Stimulated activated naive CD8-positive, alpha-beta T cell treated with anti-CD3 and anti-CD28 coated beads, Interleukin-15, amount 100 ng/mL, for 72 hours (primary cell): ENCODE measurements at places on chromosomes 1 and 21.

DNA sequence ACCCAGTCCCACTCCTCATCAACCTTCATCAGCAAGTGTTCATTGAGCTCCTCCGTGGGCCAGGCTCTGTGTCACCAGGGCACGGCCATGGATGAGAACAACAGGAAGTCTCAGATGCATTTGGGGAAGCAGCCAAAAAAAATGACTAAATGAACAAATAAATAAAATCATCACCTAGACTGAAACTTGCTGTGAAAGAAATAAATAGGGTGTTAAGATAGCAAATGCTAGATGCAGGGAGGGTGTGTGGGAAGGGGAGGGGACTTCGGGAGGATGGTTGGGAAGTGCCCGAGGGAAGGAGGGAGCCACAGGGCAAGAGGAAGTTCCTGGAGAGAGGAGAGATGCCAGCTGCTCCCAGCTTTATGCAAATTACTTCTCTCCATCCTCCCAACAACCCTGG lies 696.7 kb downstream of the PTPRU start:
- DNase-seq = no peak

DNA sequence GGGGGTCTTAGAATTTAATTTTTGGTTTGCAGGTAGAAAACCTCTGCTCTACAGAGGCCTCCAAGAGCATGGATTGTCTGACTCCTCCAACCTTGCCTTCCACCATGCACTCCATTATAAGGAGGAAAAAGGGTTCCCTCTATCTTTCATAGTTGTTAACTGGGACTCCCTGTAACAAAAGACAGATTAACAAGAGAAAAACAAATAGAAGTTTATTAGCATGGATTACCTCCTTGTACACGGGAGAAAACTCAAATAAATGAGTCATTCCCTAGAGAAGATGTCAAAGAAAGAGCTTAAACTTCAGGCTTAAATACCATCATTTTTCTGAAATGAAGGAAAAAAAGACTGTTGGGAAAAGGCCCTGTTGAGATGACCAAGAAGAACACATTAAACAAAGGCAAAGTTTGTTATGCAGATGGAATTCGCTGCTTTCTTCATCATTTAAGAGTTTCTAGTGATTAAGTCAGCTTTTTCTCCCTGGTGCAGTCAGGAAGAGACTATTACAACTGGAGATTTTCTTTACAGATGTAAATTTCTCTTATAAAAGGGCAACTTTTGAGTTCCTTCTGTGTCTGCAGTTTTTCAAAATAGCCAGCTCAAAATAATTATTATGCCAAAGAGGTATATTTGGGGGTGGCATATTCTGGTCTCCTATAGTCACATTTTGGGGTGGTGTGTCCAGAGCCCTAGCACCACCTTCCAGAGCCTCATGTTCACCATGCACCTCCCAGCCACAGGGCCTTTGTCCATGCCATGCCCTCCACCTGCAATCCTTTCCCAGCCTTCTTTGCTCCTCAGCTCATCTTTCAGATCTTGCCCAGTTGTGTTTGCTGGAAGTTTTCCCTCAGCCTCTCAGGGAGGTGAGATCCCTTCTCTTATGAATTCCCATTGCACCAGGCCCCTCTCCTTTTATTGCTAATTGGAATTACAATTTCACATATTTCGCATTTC lies 63.1 kb upstream of the KLHDC7A start:
- no peak for DNase-seq

GRCh38 chr1:2956576-2956975 lies 64.7 kb upstream of the ACTRT2 start:
- no peak for DNase-seq

- no peak for DNase-seq
Measured at GRCh38 chr1:246769306-246769705, 45.1 kb downstream of the SCCPDH start.

DNA sequence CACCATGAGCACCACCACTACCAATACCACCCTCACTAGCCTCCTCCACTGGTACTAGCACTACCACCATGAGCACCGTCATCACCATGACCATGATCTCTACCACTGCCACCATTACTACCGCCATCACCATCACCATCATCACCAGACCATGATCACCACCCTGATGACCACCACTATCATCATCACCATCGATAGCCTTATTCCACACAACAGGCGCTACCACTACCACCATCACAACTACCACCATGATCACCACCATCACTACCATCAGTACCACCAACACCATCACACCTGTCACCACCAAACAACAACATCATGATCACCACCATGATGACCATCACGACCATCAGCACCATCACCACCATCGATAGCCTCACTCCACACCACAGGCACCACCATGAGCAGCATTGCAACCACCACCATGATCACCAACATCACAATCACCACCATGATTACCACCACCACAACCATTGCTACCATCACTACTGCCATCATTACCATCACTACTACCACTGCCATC lies 56.6 kb upstream of the CASZ1 start:
- no peak for DNase-seq
